ENCODE measurements at places on chromosomes 2 and 18. TPM values are rescaled to one million over a fixed set of nuclear protein-coding genes. Genes with fewer than 3 reads are reported as not detected.

LIMS2 gene
- 3.1 TPM for total RNA-seq

ARHGAP25 gene
- 0.14 TPM for total RNA-seq

CYTIP gene
- total RNA-seq: not detected

LOXL3 gene
- total RNA-seq: 57.5 TPM

KIF1A gene
- total RNA-seq: not detected

CHRND gene
- not detected for total RNA-seq

MYL12B gene
- 390 TPM for total RNA-seq

BBS5 gene
- 6.6 TPM for total RNA-seq

EGR4 gene
- not detected for total RNA-seq

REG1A gene
- total RNA-seq: not detected

PRR30 gene
- not detected for total RNA-seq
